Dermis blood vessel endothelial cell (primary cell): ENCODE measurements at places on chromosomes 16 and 17. TPM values are rescaled to one million over a fixed set of nuclear protein-coding genes. Genes with fewer than 3 reads are reported as not detected.

Gene IL17C
- total RNA-seq: not detected in 2 replicates

Gene KRT20
- not detected in 2 replicates for total RNA-seq

DNA sequence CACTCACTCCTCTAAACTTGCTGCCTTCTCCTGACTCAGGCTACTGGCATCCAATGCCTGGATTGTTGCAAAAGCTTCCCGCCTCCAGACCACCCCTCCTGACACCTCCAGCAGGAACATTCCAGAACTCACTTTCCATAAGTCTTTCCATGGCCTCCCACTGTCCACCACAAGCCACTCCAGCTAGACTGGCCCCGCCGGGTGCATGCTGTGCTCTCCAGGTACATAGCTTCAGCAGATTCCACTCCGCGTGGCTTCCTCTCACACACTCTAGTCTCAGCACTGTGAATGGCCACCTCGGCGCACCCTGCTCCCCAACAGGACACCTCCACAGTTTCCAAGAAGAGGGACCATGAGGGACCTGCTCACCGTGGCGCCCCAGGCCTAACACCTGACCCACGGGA lies 25.9 kb upstream of the FAAP100 start:
- DNase-seq: no peak

Gene GPR179
- not detected in 2 replicates for total RNA-seq

GRCh38 chr16:76959166-76959565 lies 231.8 kb upstream of the MON1B start:
- no peak for DNase-seq

Gene SBK1
- under 0.01 and 0.14 TPM in 2 replicates for total RNA-seq

DNA sequence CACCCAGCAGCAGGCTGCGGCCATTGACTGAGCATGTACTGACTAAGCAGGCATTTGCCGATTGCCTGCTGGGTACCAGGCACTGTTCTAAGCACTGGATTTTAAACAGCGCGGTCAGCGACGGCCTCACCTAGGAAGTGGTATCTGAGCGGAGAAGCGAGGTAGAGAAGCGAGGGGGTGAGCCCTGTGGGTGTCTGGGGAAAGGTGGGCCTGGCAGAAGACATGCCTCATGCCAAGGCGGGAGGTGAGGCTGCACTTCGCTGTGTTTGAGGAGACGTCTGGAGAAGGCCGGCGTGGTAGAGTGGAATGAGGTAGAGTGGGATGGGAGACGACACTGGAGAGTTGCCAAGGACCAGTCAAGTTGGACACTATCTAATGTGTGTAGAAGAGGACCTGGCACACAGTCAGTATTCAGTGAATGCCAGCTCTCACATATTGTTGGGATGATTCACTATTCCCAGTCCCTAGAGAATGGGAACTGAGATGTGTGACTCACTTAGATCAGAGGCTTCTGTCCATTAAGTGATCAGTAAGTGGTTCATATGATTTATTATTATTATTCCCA lies 14.4 kb downstream of the SYCE1L start:
- DNase-seq: peak; percentile 88

Gene UBALD2
- 3.2 and 10.4 TPM in 2 replicates for total RNA-seq
